ENCODE measurements at places on chromosomes 6 and 20. TPM values are rescaled to one million over a fixed set of nuclear protein-coding genes. Genes with fewer than 3 reads are reported as not detected.

- no peak for DNase-seq
Measured at GRCh38 chr20:20628314-20628713, 84.1 kb downstream of the RALGAPA2 start.

DNA sequence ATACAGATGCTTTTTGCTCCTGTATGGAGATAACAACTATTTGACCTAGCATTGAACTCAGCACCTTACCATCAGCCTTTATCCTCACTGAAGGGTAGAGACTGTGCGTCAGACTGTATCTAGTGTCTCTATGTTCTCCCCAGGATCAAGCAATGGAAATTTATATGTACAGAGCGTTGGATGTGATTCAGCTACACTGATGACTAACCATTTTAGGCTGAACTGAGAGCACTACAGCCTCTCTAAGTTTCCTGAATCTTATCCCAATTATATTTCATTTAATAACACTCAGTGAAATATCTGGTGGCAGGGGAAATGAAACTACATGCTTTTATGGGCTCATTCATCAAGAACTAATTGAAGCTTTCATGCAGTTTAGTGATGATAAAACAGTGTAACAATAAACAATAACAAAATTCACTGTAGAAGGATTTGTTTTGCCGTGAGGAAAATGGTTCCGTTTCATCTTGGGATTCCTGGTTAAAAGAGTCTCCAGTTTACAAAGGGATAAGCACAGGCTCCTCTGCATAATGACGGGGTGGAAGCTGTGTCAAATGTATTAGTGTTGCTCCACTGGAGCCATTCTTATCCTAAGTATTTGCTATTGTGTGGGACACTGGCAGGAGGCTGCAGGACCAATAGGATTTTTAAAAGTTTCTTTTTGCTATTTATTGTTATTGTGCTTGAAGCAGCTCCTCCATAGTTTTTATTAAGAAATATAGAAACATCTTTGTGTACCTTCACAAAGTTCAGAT is 567.6 kb upstream of the MMS22L start:
- no peak for DNase-seq

Gene PERP
- total RNA-seq = 297 TPM

- DNase-seq = no peak
Measured at GRCh38 chr6:88477413-88477812, 311.3 kb upstream of the CNR1 start.

DNA sequence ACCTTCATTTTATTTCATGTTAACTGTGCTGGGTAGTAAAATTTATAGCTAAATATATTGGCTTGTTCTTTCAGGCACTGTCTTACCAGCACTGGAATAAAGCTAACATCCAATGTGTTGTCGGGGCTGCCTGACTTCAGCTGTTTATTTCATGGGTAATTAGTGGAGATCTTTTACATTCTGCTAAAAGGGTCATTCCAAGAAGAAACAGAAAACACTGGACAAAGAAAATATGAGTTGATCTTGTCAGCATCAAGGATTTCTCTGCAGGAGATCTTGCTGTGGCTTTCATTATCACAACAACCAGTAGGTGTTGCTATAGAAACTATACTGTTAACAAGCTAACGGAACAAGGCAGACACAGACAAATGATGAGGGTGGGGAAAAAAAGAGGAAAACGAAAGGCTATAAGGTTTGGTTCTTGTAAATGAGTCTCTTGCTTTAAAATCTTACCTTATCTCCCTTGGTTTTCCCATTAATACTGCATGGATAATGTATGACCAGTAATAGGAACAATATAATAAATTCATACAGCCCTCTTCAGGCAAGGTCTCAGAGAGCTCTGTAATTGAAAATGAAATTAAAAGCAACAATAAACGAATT is 206.8 kb downstream of the SIM1 start:
- no peak for DNase-seq

Measured in foreskin keratinocyte (primary cell).